Hindlimb muscle (tissue), 1 donor: ENCODE measurements at places on chromosomes 5 and 9.

DNA sequence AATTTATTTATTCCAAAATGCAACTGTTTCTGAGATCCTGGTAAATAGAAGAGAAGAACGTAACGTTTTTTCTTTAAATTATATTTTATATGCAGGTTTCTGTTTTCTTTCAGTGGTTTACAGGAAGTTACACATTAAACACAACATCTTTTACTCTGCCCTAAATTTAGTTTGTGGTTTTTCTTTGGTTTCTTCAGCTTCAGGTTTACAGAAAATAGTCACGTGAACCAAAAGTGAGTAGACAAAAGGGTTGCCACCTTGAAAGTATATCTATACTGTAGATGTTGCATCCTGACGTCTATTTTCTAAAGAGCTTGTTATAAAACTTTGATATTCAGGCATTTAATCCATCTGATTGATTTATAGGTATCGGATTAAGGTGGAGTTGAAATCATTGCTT, 1236.6 kb downstream of the MAT2B start:
- no peak for DNase-seq

GRCh38 chr9:37582548-37583157, 6.5 kb upstream of the FBXO10 start:
- DNase-seq, result no peak

DNA sequence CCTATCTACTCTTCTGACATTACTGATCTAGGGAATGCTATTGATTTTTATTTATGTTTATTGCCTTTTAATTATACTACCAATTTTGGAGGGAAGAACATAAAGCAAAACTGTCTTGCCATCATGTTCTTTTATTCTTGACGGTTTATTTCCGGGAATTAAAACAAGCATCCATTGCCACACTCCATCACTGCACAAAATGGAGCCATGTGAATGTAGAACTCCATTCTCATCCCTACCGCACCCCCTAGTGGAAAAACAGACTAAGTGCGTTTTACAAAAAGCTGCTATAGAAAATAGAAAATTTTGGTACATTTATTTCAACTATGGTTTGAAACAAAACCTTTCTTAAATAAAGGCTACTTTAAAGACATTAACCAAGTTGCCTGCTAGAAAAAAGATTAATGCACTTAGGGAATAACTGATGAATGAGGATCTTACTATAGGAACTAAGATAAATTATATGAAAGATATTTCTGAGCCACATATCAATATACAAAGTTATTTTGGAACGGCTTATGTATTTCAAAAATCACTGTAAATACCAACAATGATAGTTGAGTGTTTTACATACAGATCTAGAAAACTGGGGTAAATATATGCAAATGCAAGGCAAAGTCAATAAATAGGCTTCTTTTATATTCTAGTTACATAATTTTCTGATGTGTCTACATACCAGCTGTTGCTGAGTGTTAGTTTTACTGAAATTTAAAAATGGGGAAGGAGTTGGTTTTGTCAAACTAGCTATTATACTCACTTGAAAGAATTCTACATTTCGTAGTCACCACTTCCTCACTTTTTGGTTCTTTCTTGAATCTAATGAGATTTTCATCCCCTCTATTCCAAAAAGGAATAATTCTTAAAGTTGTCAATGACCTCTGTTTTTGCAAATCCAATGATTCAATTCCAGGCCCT, 26.5 kb downstream of the OXCT1 start:
- peak; percentile 40 for DNase-seq

- DNase-seq, result no peak
These were observed 283.3 kb downstream of the SPOCK1 start for GRCh38 chr5:137215780-137216179.

- peak; percentile 15 for DNase-seq
These were observed 1728.3 kb upstream of the CDH9 start for GRCh38 chr5:28766565-28767158.

DNA sequence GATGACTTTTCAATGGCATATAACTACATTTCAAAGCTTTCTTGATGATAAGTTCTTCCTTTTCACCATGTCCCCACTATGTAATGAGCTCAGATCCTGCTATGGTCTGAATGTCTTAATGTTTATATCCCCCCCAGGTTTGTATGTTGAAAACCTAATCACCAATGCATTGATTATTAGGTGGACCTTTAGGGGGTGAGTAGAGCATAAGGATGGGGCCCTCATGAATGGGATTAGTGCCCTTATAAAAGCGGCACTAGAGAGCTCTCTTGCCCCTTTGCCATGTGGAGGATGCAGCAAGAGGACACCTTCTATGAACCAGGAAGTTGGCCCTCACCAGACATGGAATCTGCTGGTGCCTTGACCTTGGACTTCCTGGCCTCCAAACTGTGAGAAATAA, 316.8 kb downstream of the ARHGEF28 start:
- no peak for DNase-seq

- DNase-seq, result no peak
These were observed 41.8 kb upstream of the KCNMB1 start for GRCh38 chr5:170430866-170431437.

GRCh38 chr5:80324912-80325311, 5.1 kb downstream of the SPZ1 start:
- DNase-seq, result no peak

DNA sequence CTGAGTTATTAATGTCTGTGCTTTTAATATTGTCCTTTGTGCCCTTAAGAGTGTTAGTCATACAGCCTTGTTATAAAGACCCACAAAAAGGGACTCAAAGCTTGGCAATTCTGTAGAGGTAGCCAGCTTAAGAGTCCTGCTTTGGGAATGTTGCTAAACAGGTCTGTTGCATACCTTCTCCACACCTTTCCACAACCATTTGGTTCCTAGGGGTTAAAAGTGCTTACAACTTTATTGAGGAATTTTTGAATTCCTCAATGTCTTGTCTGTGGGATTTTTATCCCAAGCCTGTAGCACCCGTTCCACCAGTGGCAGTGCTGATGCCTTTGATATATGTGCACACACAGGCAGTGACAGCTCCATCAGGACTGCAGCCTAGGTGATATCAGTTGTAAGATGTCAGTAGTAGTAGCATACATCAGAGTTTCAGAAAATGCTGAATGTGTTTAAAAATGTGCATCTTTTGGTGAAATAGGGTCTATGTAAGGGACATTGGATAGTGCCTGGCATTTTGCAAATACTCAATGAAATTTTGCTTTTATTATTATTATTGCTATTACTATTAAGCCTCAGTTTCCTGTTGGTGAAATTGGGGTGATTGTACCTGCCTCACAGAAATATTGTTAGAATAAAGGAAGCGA, 68.5 kb downstream of the WWC1 start:
- no peak for DNase-seq

DNA sequence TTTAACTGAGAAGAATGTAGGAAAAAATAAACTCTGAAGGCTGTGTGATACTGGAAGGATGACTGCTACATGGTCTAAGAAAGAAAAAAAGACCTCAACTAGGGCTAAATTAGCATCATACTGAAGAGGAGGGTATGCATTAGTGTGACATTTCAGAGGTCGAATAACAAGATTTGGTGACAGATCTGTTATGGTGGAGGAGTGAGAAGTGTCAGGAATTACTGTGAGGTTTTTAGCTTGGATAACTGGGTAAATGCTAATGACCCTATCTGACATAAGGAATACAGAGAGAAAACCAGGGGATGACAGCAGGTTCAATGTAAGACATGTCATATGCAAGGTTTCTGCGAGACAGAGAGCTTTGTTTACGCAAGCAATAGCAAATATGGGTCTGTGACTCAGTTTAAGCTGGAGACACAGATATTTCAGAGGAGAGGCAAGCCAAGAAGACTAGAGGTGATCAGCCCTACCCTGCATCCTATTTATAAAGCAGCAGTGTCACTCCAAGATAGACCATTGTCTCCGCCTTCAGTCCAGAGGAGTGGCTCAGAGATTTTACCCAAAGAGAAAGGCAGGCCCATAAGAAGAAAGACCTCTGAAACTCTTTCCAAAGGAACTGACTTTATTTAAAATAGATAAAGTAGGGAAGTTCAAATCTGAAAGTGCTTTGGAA, 44.3 kb downstream of the FBN2 start:
- DNase-seq, result no peak

- no peak for DNase-seq
These were observed 60.5 kb upstream of the IL6ST start for GRCh38 chr5:56055287-56055686.

- no peak for DNase-seq
These were observed 396.5 kb upstream of the MEF2C start for GRCh38 chr5:89279391-89280036.

GRCh38 chr5:176629853-176630680, at the start of the genes EIF4E1B and SNCB:
EIF4E1B (plus strand) TSS chr5:176630675; CDS start chr5:176642788, 12,113 bp downstream.
SNCB (minus strand) TSS chr5:176630534; CDS start chr5:176629654, 880 bp downstream.
- peak; percentile 55 for DNase-seq

- no peak for DNase-seq
These were observed 77.7 kb downstream of the TMEM174 start for GRCh38 chr5:73250645-73251044.

DNA sequence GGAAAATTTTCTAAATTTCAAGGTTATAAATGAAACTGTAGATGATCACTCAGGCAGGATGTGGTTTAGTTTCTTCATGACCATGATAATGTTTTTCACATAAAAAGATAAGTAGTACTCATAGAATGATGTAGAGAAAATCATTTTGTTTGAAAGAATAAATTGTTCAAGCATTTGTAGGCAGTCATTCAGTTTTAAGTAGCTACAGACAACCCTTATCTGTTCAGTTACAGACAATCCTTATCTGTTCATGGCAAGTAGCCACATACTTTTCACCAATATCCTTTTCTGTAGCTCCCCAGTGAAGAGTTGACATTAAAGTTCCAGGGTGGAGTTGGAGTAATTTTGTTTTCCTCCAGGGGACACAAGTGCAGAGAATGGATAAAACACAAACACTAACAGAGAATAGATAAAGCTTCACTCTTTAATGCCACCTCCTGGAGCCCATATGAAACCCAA, 278.1 kb upstream of the TNC start:
- DNase-seq, result no peak

DNA sequence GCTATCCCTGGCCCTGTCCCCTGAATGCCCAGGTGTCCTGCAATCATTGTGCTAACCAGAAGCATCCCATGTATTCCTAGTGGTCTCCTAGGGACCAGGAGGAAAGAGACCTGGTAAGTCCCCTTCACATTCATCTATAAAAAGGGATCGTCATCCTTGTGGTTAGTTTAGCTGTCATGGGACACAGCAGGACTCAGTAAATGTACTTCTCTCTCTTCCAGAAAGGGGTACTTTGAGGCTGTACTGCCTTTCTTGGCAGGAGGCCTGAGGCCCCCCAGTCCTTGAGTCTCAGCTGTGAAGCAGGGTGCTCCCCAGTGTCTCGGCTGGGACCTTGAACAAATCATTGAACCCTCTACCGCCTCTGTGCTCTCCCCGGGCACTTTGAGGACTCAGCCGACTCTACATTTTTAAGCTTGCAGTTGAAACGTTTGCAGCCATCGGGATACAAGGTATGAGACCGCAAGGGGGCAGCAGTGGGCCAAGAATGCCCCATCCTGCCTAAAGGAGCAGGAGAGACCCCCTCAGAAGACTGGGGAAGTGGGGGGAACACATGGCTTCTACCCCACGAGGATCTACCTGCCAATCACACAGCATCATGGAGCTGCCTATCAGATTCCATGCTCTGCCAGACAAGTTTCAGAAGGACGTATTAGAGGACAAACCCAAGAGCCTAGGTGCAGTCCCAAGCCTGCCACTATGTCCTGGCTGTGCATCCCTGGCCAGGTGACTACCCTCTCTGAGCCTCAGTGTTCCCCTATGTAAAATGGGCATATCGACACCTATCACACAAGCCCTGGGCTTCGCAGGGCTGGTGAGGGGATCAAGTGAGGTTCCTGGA, 2.4 kb upstream of the PHYKPL start:
- peak; percentile 46 for DNase-seq

- DNase-seq, result no peak
These were observed 64.6 kb downstream of the ENC1 start for GRCh38 chr5:74575741-74576538.
